ENCODE measurements at places on chromosomes 3 and 15.

DNA sequence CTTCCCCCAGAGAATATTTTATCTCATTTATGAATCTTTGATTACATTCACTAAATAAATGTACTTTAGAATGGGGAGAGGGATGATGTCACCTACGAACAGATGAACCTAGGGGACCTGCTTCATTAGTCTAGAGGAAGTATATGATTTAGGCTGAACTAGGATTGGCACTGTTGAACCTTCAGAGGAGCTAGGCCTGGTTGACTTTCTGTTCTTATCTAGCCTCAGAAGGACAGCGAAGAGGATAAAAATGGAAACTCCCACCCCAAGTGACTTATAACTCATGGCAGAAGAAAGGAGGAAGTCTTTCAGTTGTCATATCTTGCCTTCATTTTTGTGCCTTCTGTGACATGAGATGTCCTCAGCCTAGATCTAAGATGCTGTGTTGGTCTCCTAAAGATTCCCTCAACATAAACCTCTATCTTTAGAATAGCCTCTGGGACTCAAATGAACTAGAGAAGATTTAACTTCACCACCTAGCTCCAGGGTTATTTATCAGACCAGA, 42.6 kb downstream of the POLG start:
- DNase-seq: no peak

GRCh38 chr15:74387141-74387541, 19.7 kb upstream of the CYP11A1 start:
- DNase-seq: no peak

DNA sequence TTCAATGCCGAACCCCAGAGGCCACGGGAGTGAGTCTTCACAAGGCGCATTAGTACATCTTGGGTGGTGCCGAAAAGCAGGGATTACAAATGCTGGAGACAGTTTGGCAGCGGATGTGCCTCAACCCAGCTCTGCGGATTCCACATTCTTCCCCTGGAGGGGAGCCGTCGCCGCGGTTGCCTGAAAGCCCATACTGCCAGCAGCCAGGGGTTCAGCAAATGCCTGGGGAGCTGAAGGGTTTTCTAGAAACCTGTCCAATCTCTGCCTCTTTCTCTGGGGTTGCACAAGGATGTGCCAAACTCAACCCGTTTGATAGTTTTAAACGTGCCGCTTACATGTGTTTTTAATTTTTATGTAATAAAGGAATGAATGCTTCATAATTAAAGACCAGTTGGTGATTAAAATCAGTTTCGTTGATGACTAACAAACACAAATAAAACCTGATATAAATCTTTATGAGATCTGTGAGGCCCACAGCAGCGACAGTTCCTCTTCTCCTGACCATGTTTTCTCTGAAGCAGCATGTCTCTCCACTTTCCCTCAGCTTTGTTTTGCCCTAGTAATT, 74.6 kb upstream of the LEKR1 start:
- no peak for DNase-seq

DNA sequence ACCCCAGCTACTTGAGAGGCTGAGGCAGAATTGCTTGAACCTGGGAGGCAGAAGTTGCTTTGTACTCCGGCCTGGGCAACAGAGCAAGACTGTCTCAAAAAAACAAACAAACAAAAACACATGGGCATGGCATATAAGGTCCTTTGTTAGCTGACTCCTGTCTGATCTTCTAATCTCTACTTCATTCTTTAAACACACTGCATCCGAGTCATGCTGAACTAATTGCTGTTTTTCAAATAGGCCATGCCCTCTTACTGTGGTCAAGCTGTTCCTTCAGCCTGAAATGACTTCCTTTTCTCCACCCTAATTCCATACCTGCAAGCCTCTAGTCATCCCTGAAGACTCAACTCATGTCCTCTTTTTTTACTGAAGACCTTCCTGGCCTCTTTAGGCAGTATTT, 22.3 kb upstream of the SLMAP start:
- DNase-seq: no peak

DNA sequence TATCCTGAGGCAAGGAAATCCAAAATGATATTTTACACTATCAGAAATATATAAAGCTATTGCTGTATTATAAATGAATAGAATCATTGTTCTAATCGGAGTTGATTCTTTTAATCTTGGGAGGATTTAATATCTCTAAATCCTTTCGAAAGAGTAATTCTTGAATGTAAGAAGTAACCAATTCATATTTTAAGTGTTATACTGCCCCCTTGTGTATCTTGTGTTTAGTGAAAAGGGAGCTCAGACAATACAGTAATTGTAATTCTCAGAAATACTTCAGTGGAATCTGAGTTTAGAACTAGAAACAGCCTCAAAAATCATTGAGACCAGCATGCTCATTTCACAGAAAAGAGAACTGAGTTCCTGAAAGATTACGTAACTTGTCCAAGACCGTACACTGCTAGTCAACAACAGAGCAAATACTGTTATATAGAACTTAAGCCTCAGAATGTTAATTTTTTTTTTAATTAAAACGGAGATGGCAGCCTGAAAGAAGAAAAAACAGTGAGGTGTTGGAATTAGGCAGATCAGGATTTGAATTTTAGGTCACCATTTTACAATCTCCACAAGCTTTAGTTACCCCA, 42.9 kb downstream of the PLCH1 start:
- DNase-seq: no peak

GRCh38 chr3:8777201-8777977, 8.0 kb upstream of the OXTR start:
- no peak for DNase-seq

DNA sequence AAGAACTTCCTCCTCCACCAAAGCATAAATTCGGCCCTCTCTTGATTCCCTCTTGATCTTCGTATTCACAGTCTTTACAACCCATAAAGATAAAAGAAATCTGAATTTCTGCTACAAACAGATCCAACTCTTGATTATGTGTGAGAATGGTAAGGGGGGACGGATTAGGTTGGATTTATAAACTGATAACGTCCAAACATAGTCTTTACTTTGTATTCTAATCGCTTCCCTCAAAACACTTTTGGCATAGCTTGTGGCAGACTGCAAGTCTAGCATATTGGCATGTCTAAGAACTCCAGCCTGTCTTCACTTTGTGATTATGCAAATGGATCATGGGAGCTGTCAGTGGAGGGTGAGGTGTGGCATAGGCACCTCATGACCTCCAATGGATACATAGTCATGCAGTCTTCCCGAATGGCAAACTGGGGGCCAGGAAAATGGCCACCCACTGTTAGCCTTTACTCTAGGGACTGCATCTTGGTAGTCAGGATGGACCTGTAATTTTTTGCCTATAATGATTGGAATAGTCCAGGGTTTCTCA, 24.3 kb upstream of the GPR171 start:
- no peak for DNase-seq

- DNase-seq: no peak
Observed at GRCh38 chr3:154062513-154062912, 58.7 kb upstream of the ARHGEF26 start.

DNA sequence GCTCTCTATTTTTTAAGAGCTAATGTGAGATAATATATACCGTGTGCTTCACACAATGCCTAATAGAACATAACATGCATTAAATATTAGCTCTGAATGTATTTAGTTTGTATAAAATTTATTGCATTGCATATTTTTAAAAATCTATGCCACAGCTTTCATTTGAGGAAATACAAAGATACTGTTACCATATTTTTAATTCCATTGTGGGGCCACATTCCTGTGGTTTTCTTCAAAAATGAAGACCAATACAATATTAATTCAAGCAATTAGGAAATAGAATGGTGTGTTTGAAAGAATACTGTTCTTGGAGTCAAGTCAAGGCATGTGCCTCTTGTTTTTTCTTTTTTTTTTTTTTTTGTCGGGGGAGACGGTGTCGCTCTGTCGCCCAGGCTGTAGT, 95.4 kb upstream of the CADPS start:
- DNase-seq: no peak
